ACHN (cell line): ENCODE measurements at places on chromosomes 11 and 22.

GRCh38 chr11:44589301-44589700 is 23.8 kb downstream of the CD82 start:
- DNase-seq, result peak; percentile 17

DNA sequence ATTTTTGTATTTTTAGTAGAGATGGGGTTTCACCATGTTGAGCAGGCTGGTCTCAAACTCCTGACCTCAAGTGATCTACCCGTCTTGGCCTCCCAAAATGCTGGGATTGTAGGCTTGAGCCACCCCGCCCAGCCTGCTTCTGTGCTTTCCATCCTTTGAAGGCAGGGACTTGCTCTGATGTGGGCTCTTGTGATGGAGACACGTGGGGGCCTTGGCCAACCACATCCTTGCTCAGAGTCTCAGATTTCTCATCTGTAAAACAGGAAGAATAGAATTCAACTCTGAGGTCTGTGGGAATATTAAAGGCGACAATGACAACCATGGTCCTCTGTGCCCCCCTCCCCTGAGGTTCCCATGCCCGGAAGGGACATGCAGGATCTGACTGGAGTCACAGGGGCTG is 3.8 kb upstream of the GGA1 start:
- no peak for DNase-seq

DNA sequence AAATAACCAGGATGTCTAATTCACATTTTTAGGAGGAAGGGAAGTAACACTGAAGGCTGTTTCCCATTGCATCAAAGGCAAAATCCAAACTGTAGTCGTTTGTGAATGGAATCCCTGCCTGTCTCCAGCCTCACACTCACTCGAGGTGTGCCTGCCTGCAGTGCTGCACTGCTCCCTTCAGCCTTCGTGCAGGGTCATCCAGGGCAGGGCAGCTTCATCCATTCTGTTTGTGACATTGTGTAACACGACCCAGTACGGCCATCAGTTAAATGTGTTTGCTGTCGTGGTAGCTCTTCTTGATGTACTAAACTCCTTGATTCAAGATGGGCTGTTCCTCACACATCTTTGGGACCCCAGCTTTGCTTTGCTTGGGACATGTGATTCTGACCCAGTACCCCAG is 34.3 kb downstream of the LDLRAD3 start:
- no peak for DNase-seq

DNA sequence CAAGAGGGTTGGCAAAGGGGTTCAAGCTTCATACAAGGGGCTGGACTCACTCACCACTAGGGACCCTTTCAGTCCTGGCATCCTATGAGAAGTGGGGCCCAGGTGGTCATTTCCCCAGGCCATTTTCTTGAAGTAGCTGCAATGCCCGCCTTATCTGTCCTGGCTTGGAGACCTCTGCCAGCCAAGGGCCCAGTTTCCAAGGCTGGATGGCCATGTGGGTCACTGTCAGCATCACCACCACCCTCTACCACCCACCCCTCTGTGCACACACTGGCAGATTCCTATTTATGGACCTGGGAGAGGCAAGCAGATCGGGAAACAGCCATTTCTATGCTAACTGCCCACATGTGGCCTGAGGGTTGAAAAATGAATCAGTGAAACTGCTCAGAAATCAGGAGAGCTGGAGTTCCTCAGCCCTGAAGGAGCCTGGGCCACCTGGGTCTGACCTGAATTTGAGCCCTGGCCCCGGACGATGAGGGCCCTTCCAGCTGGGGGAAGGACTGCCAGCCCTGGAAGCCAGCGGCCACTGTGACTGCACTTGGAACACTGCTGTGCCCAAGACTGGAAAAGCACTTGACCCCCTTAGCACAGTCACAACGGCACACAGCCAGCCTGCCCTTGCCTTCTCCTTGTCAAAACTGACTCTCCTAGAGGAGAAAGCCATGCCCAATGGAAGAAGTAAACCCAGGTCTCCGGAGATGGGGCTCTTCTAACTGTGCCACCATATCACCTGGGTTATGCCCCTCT is 442.2 kb downstream of the BUD13 start:
- no peak for DNase-seq
